ENCODE measurements at places on chromosomes 13 and 19.

- DNase-seq, result no peak
Observed at GRCh38 chr13:46644816-46645215, 91.8 kb downstream of the LRCH1 start.

DNA sequence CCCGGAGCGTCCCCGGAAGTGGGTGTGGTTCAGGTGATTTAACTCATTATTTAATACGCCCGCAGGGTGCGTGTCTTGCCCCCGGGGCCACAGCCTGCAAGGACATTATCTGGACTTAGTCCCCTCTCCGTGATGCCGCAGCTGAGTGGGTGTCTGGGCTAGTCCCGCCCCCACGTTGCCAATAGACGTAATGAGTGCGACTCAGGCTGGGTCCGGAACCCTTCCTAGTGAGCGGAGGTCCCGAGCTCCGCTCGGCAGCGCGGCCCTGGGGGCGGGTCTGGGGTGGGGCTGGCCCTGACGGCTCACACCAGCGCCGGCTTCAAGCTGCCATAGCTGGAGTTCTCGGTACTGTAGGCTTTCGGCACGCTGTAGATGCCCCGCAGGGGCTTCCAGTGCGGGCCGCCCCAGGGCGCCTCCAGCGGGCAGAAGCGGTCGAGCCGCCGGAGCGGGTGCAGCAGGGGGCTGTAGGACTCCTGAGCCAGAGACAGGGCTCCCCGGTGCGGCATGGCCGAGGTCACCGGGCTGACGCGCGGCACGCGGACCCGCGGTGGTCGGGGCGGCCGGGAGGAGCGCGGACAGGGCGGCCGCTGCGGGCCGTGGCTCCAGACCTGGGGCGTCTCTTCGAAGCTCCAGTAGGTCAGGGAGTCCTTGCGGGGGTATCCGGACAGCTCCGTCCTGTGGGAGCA lies 918 bp upstream of the LHB start:
- DNase-seq, result peak; percentile 45

GRCh38 chr19:58535857-58536256 lies 8.0 kb upstream of the TRIM28 start:
- DNase-seq, result no peak

DNA sequence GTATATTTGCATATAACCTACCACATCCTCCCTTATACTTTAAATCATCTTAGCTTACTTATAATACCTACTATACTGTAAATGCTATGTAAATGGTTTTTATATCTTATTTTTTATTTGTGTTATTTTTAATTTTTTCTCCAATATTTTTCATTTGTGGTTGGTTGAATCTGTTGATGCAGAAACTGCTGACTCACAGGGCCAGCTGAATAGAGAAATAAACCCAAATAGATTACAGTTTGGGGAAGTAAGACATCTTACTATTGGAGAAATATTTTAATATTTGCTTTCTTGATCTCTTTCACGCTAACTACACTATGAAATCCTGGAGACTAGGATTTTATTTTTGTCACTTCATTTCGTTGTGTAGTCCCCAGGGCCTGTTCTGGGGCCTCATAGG lies 7.1 kb downstream of the SMAD9 start:
- DNase-seq, result no peak

DNA sequence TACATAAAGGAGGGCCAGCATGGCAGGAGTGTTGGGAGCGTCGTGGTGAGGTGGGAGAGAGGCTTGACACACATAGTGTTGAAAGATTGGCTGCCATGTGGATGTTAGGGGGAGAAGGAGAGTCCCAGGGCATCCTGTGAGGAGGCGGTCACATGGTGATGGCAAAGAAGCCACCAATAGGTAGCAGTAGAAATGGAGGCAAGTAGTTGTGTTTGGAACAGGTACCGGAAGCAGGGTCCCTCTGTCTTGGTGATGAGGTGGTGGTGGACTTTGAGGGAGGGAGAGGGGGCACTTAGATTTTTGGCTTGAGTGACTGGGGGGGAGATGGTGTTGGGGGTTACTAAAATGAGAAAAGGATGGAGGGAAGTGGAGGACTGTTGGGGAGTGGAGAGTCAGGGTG lies 193.2 kb upstream of the RNF113B start:
- DNase-seq, result no peak

DNA sequence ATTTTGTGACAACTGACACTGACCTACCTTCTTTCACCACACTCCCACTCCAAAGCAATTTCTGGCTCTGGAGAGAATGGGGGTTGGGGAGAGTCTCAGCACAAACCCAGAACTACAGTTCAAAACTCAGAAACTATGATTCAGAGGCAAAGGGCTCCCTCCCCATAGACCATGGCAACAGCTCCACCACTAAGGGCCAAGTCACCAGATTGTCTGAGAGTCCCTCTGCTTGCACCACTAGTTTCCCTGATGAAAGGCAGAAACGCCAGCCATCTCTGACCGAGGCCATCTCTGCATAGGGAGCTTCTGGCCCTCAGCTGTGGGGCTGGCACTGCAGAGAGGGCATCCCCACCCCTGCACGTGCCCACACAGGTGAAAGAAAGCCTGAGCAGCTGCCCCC lies 112.4 kb upstream of the VSTM2B start:
- no peak for DNase-seq

DNA sequence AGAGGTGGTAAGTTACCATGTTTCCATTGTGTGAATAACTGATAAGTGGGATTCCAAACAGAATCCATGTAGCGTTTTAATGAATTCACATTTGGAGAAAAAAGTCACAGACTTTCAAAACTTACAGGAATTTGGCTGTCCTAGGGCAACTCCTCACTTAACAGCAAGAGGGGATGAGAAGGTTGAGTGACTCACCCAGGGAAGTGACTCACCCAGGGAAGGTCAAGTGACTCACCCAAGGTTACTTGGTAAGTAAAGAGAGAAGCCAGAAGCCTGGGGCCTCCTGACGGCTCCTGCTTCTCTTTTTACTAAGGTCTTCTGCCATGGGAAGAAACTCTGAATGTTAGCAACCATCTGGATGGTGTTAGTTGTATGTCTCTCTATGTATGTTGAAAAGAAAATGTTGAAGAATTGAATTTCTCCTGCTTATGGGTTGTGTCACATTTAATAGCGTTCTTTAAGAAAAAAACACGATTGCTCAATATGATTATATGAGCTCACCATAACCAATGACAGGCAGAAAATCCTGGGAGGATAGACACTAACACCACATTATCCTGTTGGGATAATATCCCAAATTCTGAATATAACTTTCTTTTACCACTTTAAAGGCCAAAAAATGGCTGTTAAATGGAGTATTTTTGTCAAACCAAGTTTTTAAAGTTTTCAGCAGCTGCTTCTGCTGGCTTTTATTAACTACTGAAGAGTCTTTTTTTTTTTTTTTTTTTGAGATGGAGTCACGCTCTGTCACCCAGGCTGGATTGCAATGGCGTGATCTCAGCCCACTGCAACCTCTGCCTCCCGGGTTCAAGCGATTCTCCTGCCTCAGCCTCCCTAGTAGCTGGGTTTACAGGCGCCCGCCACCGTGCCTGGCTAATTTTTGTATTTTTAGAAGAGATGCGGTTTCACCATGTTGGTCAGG lies 195.6 kb downstream of the GGACT start:
- DNase-seq, result peak; percentile 51

DNA sequence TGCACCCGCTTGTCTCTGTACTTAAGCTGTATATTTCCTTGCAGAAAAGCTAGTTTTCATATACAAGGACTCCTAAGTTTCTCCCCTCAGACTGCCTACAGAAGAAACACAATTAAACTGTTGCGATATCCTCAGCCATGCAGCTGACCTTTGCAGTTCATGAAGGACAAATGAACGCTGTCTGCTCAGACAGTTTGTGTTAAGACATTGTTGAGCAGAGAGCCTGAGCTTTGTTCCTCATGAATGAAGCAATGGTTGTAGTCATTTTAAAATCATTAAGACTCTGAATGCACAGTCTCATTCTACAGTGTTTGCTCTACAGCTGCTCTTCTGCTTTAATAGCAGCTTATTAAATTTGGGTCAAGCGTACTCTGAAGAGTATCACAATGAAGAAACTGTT lies 23.2 kb upstream of the MAB21L1 start:
- DNase-seq, result no peak

DNA sequence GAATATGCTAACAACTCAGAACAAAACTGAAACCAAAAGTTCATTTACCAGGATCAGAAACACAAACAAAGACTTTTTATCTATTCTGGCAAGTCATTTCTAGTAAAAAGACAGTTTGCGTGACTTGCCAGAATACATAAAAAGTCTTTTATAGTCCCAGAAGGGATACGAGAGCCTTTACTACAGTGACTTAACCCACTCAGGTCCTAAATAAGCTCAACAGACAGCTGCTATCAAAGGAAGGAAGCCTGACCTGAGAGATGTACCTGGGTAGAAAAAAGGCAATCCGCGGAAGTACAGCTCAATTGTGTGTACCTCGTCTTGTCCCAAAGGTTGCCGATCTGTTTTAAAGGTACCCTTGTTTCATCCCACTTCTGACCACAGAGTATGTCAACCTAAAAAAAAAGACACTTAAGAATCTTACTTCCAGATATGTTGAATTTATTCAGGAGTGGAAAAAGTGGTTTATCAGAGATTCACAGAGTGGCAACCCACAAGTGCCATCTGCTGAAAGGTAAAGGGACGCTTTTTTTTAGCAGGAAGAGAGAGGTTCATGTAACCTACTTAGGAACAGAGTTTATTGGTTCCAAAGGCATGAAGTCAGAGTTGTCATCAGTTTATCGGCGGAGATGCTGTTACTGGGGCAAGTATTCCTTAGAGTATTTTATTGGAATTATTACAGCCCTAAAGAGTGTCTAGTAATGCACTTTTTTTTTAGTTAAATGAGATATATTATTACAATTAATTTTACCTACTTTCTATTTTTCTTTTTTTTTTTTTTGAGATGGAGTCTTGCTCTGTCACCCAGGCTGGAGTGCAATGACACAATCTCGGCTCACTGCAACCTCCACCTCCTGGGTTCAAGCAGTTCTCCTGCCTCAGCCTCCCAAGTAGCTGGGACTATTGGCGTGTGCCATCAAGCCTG lies 69.7 kb upstream of the C1QTNF9B start:
- DNase-seq, result no peak

- no peak for DNase-seq
Observed at GRCh38 chr13:69604698-69605097, 502.9 kb upstream of the ATXN8OS start.

DNA sequence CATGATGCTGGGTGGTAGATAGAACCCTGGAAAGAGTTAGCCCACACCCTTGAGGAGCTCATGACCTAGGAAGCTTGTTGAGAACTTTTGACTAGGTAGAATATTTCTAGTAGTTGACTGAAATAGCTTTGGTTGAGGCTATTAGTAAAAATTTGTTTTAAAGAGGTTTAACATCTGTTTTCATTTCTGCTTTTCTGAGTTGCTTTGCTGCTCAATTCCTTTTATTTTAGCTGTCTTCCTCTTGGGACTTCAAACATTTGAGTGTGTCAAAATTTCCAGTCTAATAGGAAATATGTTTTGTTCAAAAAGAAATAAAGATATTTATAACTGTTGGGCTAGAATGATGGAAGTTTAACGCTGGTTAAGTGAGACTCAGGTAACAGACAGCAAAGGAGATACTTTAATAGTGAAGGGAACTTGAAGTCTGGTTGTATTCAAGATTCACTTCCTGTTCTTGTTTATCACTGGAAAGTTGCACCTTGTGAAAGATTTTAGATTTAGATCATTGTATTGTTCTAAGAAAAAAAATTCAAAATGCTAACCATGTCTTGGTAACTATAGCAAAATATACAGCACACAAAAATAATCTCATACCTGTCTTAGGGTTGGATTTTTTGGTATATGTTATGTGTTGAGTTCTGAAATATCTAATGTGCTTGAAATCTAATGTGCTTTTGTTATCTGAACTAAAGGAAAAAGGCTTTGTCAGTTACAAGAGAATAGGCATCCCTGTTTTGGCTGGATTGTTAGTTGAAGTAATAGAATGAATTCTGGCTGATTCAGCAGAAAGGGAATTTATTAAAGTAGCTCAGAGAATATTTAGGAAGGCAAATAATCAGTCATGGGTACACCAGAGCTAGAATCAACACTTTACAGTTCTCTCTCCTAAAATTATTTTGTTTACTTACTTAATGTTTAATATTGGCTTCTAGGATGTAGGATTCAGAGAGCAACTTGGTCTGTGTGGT lies 24.4 kb upstream of the GPR18 start:
- no peak for DNase-seq

GRCh38 chr19:56193981-56194640 lies 3.5 kb downstream of the ZSCAN5B start:
- DNase-seq, result no peak

DNA sequence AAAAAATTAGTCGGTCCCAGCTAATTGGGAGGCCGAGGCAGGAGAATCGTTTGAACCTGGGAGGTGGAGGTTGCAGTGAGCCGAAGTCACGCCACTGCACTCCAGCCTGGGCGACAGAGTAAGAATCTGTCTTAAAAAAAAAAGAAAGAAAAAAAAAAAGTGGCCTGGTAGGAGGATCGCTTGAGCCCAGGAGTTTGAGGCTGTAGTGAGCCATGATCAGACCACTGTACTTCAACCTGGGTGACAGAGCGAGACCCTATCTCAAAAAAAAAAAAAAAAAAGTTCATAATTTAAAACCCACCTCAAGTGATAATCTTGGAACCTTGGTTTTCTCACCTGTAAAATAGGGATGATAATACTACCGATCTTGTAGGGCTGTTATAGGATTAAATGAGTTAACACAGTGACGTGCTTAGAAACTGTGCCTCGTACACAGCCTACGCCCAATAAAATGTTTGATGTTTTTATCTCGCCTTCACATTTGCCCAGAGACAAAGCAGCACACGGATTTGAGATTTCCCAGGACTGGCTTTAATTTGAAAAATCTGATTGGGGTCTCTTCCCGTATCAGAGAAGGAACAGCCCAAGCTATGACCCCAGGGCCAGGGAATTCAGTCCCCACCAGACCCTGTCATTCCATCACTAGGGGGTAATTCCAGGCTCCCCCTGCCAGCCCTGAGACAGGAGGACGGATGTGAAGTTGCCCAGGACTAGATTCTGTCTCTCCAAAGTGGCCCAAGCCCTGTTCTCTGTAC lies 3.6 kb downstream of the SERTAD1 start:
- DNase-seq, result no peak

DNA sequence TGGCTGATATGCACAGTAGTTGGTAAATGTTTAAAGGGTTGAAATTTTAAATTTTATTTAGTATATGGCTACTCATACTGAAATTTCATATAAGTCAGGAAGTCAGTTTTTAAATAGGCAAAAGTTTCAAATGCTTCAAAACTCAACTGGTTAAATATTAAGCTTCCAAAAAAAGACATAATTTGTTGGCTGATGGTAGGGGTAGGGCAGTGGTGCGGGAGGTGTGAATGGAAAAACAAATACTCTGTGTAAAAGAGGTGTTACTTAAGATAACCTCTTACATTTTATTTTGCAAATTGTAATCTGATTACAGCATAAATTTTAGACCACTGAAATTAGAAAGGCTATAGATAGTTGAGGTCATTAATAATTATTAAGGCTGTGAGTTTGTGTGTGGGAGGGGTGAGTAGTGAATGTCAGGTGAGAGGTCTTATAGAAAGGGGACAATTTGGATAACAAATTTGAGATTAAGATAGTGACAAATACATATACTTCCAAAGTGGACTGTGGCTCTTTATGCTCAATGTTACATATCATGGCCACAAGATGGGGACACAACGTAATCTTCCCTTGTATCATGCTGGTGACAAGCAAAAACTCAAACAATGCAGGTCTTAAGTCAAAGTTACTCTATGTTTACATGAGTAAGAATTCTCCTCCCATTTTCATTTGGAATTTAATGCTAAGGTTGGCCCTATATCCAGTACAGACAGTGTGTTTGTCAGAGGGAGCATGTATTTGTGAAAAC lies 36.6 kb upstream of the OXGR1 start:
- DNase-seq, result no peak

- DNase-seq, result no peak
Observed at GRCh38 chr13:32150794-32151193, 119.2 kb downstream of the FRY start.

GRCh38 chr13:31476753-31477152 lies 262.6 kb upstream of the RXFP2 start:
- no peak for DNase-seq

- DNase-seq, result no peak
Observed at GRCh38 chr13:50599046-50599445, 244.4 kb downstream of the DLEU7 start.
